ENCODE measurements at places on chromosomes 3 and 15.

DNA sequence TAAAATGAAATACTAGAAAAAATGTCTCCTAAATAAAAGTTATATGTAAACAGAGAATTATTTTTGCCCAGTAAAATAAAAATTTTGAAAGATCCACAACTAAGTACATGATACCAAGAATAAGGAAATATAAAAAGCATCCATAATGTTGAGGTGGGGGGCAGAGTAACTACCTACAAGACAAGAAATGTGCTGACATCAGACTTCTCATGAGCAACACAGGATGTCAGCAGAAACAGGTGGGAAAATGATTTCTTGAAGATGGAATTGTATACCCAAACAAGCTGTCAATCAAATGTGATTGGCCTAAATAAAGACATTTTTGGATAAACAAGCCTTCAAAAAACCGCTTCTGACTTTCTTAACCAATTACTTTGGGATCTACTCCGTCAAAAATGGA, 143.9 kb upstream of the LIPC start:
- DNase-seq: no peak

- no peak for DNase-seq
These were observed 85.0 kb upstream of the PRTG start for GRCh38 chr15:55827955-55828354.

- no peak for DNase-seq
These were observed 56.3 kb upstream of the ZNF148 start for GRCh38 chr3:125431391-125431790.

DNA sequence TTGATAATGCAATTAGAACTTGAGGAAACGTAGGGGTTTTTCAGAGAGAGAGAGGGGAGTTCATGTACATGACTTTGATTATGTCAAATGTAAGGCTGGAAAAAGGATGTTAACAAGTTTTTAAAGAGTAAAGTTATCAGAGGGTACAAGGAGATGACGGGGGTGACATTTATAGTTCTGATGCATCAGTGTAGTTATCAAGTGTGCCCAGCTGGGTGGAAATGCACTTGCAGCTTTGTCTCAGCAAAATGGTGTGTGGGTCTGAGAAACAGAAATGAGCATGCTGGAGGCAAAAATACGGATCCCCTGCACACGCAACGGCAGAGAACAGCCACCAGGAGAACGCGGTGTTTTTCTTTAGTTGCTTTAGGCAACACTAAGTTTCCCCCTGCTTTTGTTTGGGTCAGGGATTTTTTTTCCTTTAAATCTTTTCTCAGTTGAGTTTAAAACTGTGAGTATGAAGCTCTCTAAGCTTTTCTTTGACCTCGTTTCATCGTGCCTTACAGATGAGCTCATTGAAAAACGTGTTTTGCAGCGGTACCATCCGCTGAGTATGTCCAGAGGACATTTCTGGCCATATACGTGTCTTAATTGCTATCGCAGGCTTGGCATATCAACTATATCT, 205.4 kb downstream of the PDZRN3 start:
- DNase-seq: no peak
